ENCODE measurements at places on chromosomes 7 and 10.

GRCh38 chr10:30349967-30350735 is 1.1 kb upstream of the MTPAP start:
- DNase-seq: no peak

- no peak for DNase-seq
These were observed 161.0 kb upstream of the TRIM24 start for GRCh38 chr7:138299066-138299465.

- no peak for DNase-seq
These were observed 13.3 kb upstream of the CNNM1 start for GRCh38 chr10:99315853-99316252.

DNA sequence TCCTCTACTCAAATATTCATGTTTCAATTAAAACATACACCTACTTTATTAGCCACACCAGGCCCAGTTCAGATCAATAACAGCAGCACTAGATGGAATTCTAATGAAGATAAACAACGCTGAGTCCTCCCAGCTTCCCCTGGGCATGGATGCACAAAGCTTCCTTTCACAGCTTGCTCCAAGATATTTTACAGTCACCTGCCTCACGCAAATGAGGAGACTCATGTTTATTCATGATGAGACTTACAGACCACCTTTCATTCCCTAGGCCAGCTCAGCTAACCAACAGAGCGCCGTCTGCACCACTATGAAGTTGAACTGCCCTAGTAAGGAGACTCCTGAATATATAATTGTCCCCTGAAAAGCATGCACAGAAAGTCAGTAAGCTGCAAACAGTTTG is 283.0 kb upstream of the AOAH start:
- peak; percentile 42 for DNase-seq

- DNase-seq: no peak
These were observed 316.0 kb downstream of the FGFR2 start for GRCh38 chr10:121282264-121282663.

GRCh38 chr7:110733221-110733620 is 357.7 kb upstream of the LRRN3 start:
- no peak for DNase-seq

GRCh38 chr7:128425850-128426249 is 16.1 kb upstream of the IMPDH1 start:
- no peak for DNase-seq

- no peak for DNase-seq
These were observed 273.5 kb downstream of the FGFR2 start for GRCh38 chr10:121324678-121325213.

GRCh38 chr10:86671985-86672710 is 3.8 kb downstream of the LDB3 start:
- DNase-seq: no peak

- peak; percentile 44 for DNase-seq
These were observed 831 bp downstream of the CCDC7 start for GRCh38 chr10:32446536-32447406.

- no peak for DNase-seq
These were observed 100.9 kb downstream of the FOXL3 start for GRCh38 chr7:390761-391410.

GRCh38 chr7:37259319-37259821 is 189.3 kb downstream of the ELMO1 start:
- DNase-seq: no peak

DNA sequence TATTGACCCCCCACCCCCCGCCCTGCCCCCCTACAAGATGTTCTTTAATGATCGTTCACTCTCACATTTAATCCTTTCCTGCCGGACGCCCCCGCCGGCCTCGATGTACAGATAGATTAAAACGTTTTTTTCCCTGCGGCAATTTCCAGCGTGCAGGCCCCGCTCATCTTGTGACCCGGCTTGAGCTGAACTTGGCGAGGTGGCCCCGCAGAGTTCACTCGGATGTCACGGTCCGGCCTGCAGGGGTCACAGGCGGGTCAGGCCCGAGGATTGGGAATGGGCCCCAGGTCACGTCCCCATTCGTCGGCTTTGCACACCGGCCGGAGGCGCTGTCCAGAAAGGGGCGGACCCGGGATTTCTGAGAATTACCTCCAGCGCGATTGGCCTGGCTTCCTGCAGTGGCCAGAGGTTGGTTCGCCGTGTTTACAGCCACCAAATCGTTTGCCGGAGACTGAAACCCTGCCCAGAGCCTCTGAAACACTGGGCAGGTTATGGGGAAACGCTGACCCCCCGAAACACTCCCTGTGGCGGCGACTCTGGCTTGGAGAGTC is 1.9 kb upstream of the CYP26A1 start:
- DNase-seq: no peak
